ENCODE measurements at places on chromosomes 11 and 22. TPM values are rescaled to one million over a fixed set of nuclear protein-coding genes. Genes with fewer than 3 reads are reported as not detected.
A peak's percentile ranks its signal among the peaks of the same experiment; 100 is the strongest.

DNA sequence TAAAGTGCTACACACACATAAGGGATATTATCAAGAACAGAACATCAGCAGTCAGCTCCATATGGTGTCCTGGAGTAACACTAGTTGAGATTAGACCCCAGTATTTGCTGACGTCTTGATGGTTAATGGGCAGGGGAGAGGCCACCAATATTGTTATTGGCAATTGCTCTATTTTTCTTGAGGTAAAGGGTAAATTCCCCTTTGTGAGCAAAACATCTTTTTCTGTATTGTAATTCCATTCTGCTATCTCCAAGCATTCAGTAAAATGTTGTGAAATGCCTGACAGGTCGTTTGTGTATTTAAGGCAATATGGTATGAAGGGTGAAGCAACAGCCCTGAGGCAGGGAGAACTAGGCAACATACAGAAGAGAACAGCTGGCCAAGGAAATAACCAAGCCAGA, 21.9 kb downstream of the PC start:
- H3K27ac ChIP-seq: no peak overlapping the region
- no peak for DNase-seq
- no peaks in the 10 kb centered on the region for H3K27me3 ChIP-seq

The INPP5J gene
- 26.3 TPM for total RNA-seq

The C11orf42 gene
- not detected for total RNA-seq

DNA sequence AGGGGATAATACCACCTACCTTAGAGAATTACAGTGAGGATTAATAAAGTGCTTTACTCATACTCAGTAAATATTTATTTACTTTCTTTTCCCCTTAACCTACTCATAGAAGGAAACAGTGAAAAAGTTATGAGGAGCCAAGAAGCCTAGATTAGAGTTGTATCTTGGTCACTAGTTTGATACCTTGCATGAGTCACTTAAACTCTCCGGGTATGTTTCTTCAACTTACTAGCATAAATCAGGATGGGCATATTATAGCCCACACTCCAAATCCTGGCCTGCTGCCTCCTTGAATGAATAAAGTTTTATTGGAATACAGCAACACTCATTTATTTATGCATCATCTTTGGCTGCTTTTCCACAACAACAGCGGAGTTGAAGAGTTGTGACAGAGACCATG, 8.2 kb downstream of the FBXO3 start:
- H3K27ac ChIP-seq: no peak overlapping the region
- no peak overlapping the region for H3K4me3 ChIP-seq
- DNase-seq: no peak
- no peaks in the 10 kb centered on the region for H3K27me3 ChIP-seq
- no peaks in the 10 kb centered on the region for H3K4me1 ChIP-seq
- peaks cover 54% of the 10 kb centered on the region for H3K36me3 ChIP-seq

DNA sequence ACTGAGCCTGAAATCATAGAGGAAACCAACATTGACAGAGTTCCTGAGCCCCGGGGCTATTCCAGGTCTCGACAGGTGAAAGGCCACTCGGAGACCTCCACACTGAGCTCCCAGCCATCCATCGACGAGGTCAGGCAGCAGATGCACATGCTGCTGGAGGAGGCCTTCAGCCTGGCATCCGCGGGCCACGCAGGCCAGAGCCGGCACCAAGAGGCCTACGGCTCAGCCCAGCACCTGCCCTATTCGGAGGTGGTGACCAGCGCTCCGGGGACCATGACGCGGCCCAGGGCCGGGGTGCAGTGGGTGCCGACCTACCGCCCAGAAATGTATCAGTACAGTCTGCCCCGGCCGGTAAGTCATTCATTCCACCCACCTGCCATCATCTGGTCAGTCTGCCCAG, 54.9 kb downstream of the C11orf91 start:
- peak; percentile 54 for DNase-seq
- no peaks in the 10 kb centered on the region for H3K36me3 ChIP-seq
- peaks cover 13% of the 10 kb centered on the region for H3K4me1 ChIP-seq
- H3K27ac ChIP-seq: no peak overlapping the region
- H3K4me3 ChIP-seq: no peak overlapping the region

Measured in right atrium auricular region (tissue), 2 donors.